ENCODE measurements at places on chromosomes 7 and 10.

- no peak for DNase-seq
These were observed 6.2 kb upstream of the BTBD16 start for GRCh38 chr10:122264931-122265330.

DNA sequence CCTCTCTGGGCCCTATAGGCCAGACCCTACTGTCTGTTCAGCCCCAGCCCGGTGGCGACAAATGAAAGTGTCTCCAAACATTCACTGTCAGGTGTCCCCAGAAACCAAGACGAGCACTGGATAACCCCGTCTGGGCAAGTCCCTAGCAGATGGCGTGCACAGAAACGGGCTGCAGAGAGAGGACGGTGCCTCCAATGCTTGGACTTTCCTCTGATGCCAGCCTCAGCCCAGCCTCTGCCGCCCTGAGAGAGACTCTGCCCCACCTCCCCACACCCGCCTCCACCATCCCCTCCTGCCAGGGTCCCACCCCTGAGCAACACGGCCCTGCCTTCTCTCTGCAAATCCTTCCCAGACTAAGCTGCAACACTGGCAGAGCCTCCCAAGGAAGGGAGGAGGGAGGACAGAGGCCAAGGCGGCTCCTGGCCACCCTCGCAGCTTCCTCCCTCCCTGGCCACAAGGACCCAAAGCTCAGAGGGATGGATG lies 7.4 kb upstream of the LFNG start:
- no peak for DNase-seq

GRCh38 chr7:32477649-32477980 lies 12.6 kb downstream of the LSM5 start:
- no peak for DNase-seq

DNA sequence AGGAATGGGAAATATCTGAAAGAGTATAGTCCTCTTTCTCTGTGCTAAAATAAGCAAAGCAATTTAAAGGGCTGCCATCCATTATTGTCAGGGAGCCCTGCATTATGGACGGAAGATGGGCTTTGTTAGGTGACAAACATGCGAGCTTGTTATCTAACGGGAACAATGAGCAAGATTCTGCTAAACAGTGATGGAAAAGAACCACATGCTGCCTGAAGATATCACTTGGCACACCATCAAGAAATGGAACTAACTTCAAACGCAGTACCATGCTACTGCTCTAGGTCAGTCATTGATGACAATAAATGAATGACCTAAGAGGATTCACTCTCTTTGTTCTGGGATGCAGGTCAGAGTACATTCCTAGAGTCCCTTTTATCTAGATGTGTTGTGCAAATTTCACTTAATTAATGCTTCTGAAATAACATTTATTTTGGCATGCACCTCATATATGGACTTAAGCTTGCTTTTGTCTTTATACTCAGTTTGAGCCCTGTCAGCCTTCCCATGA lies 175.7 kb upstream of the PTN start:
- no peak for DNase-seq

DNA sequence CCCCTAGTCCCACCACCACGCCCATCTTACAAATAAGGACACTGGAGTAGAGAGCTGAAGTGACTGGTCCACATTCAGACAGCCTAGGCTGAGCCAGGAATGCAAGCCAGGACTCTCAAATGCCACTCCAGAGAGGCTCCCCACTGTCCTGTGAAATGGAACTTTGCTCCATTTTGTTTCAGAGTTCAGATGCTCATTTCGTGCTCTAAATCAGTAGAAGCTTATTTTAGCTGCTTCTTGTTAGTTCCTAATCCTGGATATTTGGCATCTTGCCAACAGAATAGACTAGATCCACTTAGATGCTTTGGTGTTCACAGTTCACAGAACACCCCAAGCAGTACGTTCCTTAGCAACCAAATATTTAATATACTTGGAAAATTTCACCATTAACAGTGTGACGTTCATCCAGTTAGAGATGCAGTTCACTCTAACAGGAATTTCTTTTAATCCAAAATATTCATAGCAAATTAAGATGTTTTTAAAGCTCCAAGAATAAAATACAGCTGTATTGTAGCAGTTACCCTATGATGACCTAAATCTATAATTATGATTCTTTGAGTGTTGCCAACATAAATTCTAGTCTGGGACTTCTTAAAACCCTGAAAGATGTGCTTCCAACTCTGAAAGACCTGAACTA lies 7.3 kb downstream of the MMP21 start:
- no peak for DNase-seq

DNA sequence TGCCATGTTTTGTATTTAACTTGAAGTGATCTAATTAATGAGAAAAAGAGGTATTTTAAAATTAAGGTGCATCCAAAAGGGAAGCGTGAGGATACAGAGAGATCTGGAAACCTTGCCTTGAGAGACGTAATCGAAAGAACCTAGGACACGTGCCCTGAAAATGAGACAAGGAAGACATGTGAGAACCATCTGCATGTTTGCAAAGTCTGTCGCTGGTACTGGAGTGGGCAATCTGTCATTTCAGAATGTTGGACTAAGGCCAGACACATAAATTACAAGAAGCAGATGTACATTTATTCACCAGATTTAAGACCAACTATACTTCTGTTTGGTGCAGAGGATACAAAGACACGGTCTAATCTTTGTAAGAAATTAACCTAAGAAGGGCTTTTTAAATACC lies 9.2 kb downstream of the AGR2 start:
- no peak for DNase-seq

- no peak for DNase-seq
These were observed 22.6 kb downstream of the COL1A2 start for GRCh38 chr7:94417306-94417705.

DNA sequence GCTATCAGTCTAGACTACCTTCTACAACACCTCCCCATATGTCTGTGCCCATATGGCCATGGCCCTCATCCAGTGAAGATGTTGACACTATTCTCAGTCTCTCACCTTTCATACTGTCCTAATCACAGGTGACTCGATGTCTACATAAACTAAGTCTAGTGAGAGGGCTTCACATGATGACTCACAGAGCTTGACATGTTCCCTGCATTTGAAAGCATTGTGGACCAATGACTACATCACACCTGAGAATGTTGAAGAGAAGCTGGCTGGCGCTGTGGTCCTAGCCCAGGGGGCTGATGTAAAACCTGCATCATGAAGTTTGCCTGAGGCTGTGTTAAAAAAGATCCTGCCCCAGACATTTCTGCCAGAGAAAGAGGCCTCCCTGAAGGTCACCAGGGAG lies 167.2 kb downstream of the NPSR1 start:
- DNase-seq, result no peak

DNA sequence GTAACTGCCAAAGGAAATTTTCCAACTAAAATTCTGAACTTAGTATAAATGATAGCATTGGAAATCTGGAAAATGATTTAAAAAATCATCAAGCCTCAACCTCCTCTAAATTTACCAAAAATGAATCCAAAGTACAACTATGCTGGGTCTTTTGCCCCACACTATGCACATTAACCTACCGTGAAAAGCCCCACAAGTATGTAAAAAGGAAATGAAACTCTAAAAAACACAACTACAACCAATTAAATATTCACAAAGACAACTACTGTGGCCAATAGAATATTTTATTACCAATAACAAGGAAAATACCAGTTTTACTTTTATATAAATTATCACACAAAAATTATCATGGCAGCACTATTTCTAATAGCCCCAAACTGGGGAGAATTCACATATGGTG lies 19.3 kb downstream of the EIF3A start:
- DNase-seq, result no peak

GRCh38 chr7:134530460-134530859 lies 3.1 kb downstream of the AKR1B10 start:
- no peak for DNase-seq

DNA sequence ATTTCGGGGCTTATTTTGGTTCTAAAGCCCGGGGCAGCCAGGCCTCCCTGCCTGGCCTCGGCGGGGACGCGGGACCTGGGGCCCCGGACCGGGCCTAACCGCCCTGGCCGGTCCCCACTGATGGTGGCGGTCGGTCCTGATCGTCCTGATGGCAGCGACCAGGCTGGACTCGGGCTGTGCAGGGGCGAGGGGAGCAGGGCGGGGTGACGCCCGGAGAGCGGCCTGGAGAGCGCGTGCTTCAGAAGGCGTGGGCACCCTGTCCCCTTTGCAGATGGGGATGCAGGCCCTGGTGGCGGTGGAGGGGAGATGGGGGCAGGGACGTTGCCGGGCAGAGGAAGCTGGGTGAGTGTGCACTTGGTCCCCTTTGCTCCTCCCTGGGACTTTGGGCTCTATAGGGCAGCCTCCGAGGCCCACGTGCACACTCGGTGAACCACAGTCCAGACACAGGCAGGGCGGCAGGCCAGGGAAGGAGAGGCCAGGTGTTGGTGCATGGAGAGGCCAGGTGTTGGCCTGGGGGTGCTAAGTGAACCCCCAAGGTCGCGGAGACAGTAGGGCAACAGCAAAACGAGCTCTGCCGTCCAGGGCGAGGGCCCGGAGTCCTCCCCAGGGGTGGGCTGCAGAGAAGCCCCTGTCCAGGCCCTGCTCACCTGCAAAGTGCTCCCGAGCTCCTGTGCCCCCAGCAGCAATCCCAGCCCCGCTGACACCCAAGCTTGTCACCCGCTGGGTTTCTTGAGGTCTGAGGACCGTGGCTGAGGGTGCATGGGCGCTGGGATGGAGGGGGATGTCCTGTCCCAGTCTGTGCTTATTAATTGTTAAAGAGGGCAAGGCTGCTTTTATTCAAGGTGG lies 42.4 kb upstream of the FAM20C start:
- peak; percentile 49 for DNase-seq

All from left cardiac atrium (tissue), 4 donors.